ENCODE measurements at places on chromosomes 3 and 15.

DNA sequence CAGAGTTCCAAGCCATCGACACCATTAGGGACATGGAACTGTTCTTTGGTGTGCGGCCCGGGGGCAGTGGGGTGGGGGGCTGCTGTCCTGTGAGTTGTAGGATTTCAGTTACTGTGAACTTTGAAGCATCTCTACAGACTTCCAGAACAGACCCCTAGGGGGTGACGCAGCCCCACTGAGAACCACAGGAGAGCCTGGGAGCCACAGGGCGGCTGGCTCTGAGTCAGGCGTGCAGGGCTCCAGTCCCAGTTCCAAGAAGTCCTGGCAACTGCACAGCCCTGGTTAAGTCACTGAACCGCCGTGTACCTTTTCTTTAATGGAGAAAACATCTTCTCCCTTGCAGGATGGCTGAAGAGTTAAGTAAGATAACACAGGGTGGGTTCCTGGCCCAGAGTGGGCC, 23.5 kb upstream of the LRTM1 start:
- DNase-seq: no peak

DNA sequence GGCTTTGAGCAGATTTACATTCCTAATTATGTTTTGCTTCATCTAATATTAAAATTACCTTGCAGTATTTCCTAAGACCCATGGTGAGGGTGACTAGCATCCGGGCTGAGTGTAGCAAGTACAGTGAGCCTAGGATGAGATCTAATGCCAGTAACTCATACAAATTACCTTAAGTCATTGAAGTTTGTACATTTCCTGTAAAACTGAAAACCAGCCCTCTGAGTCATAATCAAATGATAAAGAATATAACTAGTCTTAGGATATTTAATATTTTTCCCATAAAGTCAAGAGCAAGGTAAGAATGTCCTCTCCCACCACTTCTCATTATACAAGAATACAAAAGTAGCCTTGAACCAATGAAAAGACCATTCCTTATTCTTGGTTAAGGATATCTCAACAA, 54.8 kb upstream of the CHRM5 start:
- DNase-seq: no peak

GRCh38 chr3:179801856-179802255, 149.0 kb downstream of the USP13 start:
- no peak for DNase-seq

DNA sequence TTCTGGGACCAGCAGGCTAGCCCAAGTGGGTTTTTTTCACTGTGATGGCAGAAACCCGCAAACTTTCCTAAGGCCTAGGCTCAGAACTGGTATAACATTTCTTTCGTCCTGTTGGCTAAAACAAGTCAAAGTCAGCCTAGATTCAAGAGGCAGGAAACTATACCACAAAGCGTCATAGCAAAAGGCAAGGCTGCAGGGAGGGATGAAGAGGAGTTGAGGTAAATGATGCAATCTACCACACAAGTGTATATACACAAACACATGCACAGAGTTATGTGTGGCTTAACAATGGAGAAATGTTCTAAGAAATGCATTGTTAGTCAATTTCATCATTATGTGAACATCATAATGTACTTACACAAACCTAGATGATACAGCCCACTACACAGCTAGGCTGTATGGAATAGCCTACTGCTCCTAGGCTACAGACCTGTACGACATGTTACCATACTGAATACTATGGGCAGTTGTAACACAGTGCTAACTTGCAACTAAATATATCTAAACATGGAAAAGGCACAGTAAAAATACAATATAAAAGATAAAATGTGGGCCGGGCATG, 225.6 kb downstream of the TBL1XR1 start:
- no peak for DNase-seq

DNA sequence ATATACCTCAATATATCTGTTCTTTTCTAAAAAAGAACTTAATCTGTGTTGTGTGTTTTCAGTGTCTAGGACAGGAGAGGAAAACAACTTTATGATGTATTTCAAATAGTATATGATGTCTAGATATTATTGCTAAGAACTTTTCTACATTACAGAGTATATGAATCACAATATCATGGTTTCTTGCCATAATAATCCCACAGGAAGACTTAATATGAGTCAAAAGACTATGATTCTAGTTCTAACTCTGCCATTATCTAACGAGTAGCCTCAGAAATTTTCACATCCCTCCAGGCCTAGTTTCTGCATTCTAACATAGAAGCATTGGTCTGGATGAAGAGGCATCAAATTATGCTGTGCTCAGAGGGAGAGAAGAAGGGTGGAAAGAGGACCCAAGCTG, 107.7 kb upstream of the SPRED1 start:
- DNase-seq: no peak

GRCh38 chr3:56754741-56755417, 46.9 kb downstream of the ARHGEF3 start:
- no peak for DNase-seq

DNA sequence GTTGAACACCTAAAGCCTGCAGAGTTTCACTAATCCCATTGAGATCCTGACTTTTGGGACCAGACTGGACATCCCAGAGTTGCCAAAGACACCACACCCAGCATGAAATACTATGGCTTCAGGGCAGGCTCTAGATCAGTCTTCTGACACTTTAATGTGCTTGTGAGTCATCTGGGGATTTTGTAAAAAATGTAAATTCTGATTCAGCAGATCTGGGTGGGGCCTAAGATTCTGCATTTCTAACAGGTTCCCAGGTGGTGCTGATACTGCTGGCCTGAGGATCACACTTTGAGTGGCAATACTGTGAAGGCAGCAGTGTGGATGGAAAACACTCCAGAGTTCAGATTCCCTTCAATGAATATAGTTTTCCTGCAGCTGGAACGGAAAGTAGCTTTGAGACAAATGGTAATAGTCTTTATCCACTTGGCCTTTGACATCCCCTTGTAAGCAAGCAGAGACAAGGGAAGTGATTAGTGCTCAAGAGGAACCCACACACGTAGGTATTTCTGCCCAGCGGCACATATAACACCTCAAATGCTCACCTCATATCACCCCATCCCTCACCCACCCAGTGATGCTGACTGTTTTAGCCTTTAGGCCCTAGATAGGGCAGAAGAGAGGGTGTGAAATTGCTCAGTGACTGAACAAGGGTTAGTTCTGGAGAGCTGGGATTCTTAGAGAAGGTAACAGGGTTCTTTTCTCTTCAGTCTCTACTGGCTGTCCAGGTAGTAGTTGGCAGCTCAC, 51.5 kb upstream of the GSK3B start:
- DNase-seq: no peak

- no peak for DNase-seq
These were observed 230.0 kb downstream of the XXYLT1 start for GRCh38 chr3:195040773-195041520.

- no peak for DNase-seq
These were observed 6.7 kb downstream of the SUMF1 start for GRCh38 chr3:4460334-4460733.

GRCh38 chr15:70569714-70570231, 193.6 kb downstream of the UACA start:
- DNase-seq: no peak

GRCh38 chr15:78208887-78209645, 25.3 kb downstream of the ACSBG1 start:
- no peak for DNase-seq

- no peak for DNase-seq
These were observed 179.4 kb downstream of the SATB1 start for GRCh38 chr3:18245721-18246120.

DNA sequence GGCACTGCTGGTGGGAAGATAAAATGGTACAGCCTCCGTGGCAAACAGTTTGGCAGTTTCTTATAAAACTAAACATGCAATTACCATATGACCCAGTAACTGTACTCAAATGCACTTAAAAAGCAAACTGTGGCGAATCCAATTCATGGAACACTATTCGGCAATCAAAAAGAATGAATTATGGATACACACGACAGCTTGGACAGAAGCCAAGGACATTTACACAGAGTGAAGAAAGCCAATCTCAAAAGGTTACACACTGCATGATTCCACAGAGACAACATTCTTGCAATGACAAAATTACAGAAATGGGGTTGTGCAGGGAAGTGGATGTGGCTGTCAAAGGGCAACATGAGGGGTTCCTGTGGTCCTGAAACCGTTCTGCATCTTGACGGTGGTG, 122.1 kb upstream of the IQSEC1 start:
- no peak for DNase-seq

- DNase-seq: no peak
These were observed 14.1 kb upstream of the HRH1 start for GRCh38 chr3:11140030-11140712.

- peak; percentile 16 for DNase-seq
These were observed 16.6 kb downstream of the EPB42 start for GRCh38 chr15:43204016-43204901.

DNA sequence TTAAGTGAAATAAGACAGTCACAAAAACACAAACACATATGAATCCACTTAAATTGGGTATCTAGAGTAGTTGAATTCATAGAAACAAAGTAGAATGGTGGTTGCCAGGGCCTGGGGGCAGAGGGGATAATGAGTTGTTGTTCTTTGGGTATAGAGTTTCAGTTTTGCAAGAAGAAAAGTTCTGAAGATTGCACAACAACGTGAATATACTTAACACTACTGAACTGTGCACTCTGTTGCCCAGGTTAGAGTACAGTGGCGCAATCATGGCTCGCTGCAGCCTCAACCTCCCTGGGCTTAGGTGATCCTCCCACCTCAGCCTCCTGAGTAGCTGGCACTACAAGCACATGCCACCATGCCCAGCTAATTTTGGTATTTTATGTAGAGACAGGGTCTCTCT, 14.9 kb downstream of the GRAMD2A start:
- no peak for DNase-seq

- no peak for DNase-seq
These were observed 112.4 kb downstream of the ADCY5 start for GRCh38 chr3:123336441-123336851.

GRCh38 chr15:34490417-34491193, 53.0 kb upstream of the GOLGA8A start:
- no peak for DNase-seq

- DNase-seq: no peak
These were observed 409.5 kb downstream of the ROBO1 start for GRCh38 chr3:79358327-79358726.
